ENCODE measurements at places on chromosomes 12 and 14.
A peak's percentile ranks its signal among the peaks of the same experiment; 100 is the strongest.

DNA sequence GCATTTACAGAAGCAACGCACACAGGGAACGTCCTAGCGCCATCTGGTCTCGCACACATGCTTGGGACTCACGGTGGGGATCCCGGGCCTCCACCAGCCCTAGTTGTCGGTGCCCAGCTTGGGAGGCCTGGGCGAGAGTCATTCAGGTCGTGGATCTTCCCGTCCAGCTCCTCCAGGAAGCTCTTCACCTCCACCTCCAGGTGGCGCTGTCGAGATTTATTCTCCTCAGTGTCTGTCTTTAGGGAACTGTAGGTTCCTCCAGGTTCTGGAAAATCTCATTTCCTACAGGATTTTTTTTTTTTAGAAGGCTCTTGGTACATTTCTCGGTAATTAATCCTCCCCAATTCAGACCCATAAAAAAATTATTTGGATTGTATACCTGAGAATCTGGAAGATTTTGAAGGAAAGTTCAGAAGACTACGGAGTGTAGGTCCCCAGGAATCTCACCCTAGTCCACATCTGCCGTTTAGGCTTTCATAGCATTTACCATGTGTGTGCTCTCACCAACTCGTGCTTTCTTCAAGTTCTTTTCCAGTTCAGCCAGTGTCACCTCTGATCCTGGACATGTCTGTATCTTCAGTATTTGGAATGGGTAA, 910.0 kb downstream of the TMEM121 start:
- DNase-seq: no peak

DNA sequence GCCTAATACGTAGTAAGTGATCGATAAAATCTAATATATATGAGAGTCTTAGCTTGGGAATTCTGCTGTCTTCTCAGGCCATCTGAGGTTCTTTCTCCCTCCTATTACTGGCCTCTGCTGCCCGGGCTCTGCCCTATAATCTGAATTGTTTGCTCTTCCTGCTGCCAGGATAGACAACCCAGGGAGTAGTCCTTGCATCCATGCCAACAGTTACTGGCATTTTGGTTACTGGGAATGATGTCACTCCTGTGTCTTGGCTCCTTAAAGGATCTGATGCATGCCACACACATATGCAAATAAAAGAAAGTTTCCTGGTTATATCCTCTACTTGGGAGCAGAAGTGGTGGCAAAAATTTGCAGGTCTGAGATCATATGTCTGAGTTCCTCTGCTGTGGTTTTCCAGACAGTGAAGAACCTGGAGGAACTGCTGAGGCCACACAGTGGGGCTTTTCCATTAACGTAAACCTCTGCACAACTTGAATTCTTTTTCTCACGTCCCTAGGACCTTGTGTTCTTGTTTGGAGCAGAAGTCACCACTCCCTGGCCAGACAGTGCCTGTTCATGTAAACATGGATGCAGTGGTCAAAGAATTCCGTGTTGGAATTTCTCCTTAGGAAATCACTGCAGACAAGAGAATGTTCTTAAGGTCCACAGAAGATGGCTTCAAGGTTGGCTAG, 320.6 kb upstream of the TBX3 start:
- DNase-seq: no peak

GRCh38 chr14:33039311-33039710, 100.6 kb downstream of the NPAS3 start:
- DNase-seq: no peak

DNA sequence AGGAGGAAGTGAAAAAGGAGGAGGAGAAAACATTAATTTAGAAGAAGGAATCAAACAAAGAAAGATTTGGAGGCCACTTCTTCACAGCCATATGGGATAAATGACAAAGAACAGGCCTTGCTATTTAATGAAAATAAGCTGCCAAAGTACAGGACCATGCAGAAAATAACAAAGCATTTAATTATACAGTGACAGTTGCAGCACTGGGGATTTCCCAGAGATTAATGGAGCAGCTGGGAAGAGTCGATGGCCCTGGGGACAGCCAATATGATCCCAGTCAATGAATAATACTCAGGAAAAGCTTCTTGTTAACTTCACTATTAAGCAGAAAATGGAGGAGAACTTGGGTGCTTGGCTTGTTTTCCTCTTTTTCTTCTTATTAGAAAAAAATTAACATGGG, 34.6 kb downstream of the RERG start:
- no peak for DNase-seq

- no peak for DNase-seq
Observed at GRCh38 chr12:117890137-117890536, 78.7 kb downstream of the KSR2 start.

GRCh38 chr12:58819345-58819744, 101.0 kb downstream of the LRIG3 start:
- DNase-seq: no peak

DNA sequence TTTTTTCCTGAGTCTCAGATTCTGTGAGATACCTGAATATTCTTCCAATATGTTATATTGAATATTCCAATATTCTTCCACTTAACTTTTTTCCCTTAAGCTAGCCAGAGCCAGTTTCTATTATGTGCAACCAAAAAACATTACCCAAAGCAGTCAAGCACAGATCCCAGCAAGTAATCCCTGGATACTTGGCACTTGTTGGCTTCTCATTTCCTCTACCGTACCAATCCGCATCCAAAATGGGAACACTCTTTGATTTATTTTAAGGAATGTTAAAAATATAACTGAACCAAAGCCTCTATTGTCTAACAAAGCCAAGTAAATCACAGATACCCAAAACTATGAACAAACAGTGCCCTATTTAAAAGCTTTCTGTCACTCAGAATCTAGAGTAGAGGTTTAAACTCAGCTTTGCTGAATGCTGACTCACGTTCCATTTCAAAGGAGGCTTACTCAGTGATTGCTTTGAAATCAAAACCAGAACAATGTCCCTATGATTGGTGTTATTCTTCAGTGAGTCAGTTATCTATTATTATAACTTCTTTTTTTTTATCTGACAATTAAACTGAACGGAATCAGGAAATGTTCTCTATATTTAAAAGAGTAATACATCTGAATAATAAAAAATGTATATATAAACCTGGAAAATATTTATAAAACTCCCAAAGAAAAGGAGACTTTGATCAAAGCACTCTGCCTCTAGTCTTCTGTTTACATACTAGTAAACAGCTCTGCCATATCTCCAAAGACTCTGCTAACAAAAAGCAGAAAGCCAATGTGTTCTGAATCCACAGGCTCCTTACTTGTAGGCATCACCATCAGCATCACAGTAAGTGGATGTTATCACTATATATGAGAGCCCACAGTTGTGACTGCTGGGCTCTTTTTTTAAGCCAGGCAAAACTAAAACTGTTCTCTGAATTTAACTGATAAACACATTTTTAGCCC, 360.8 kb downstream of the CCDC91 start:
- no peak for DNase-seq

DNA sequence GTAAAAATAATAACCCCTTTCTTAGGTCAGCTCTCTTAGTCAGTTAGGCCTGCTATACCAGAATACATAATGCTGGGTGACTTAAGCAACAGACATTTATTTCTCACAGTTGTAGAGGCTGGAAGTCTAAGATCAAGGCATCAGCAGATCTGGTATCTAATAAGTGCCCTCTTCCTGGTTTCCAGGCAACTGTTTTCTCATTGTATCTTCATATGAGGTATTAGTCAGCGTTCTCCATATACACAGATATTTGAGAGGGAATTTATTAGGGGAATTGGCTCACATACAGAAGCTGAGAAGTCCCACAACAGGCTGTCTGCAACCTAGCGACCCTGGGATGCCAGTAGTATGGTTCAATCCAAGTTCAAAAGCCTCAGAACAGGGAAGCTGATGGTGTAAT, 896.0 kb downstream of the GALC start:
- DNase-seq: no peak

- no peak for DNase-seq
Observed at GRCh38 chr14:101133068-101133467, 229.5 kb upstream of the RTL1 start.

- DNase-seq: no peak
Observed at GRCh38 chr12:30019366-30020140, 235.8 kb upstream of the TMTC1 start.

- DNase-seq: no peak
Observed at GRCh38 chr12:112777387-112778310, 13.9 kb upstream of the RPH3A start.

DNA sequence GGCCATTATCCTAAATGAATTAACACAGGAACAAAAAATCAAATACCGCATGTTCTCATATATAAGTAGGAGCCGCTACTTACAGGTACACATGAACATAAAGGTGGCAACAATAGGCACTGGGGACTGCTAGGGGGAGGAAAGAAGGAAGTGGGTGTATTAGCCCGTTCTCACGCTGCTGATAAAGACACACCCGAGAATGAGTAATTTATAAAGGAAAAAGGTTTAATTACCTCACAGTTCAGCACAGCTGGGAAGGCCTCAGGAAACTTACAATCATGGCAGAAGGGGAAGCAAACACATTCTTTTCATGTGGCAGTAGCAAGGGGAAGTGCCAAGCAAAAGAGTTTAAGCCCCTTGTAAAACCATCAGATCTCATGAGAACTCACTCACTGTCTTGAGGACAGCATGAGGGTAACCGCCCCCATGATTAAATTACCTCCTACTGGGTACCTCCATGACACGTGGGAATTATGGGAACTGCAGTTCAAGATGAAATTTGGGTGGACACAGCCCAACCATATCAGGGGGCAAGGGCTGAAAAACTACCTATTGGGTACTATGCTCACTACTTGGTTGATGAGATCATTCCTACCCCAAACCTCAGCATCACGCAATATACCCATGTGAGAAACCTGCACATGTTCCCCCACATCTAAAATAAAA, 16.4 kb upstream of the MIA2 start:
- no peak for DNase-seq

- no peak for DNase-seq
Observed at GRCh38 chr14:23321572-23322547, 603 bp downstream of the PABPN1 start.

DNA sequence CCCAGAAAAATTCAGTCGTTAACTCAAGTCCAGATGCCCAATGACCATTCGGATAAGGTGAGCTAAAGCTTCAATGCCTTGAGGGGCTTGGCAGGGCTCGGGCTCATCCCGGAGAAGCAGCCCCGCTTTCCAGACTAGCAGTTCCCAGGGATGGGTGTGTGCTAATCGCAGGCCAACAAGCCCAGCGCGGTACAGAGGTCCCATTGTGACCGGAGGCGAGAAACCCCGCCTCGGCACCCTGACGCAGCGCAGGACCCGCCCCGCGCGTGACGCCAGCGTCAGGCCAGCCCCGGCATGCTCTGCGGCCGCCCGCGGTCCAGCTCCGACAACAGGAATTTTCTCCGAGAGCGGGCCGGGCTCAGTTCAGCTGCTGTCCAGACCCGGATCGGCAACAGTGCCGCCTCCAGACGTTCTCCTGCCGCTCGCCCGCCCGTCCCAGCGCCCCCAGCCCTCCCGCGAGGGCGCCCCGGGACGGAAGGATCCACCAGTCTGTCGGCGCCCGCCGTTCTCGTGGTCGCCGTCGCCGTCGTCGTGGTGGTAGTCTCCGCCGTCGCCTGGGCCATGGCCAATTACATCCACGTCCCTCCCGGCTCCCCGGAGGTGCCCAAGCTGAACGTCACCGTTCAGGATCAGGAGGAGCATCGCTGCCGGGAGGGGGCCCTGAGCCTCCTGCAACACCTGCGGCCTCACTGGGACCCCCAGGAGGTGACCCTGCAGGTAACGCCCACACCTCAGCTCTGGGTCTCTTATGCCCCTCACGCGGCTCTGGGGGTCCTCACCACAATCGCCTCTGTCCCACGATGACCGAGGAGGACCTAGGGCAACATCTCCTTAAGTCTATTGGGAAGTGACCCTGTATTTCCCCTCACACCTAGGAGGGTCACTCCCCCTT, at the start of gene ETNK1:
Gene ETNK1, plus strand, starts transcription at position 302 of the 892 bp plus-strand sequence. Its CDS starts 260 bp downstream, at position 562.
- DNase-seq: peak; percentile 95

DNA sequence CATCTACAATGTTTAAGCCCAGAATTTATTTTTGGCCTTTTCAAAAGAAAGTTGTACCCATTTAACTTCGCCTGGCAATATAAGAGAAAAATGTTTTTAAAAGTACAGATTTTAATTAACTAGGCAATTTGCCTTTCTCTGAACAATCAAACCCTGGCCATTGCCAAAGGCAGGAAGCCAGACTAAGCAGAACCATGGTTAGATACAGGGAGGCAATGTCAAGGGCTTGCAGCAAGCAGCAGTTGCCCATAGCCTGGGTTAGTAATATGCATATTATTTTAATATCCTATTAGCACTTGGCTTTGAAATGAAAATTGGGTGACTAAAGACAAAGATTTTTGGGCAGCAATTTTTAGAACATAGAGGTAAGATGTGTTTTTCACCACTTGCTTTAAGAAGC, 51.1 kb upstream of the FRMD6 start:
- no peak for DNase-seq

GRCh38 chr14:36683083-36683724, 21.5 kb downstream of the PAX9 start:
- no peak for DNase-seq

DNA sequence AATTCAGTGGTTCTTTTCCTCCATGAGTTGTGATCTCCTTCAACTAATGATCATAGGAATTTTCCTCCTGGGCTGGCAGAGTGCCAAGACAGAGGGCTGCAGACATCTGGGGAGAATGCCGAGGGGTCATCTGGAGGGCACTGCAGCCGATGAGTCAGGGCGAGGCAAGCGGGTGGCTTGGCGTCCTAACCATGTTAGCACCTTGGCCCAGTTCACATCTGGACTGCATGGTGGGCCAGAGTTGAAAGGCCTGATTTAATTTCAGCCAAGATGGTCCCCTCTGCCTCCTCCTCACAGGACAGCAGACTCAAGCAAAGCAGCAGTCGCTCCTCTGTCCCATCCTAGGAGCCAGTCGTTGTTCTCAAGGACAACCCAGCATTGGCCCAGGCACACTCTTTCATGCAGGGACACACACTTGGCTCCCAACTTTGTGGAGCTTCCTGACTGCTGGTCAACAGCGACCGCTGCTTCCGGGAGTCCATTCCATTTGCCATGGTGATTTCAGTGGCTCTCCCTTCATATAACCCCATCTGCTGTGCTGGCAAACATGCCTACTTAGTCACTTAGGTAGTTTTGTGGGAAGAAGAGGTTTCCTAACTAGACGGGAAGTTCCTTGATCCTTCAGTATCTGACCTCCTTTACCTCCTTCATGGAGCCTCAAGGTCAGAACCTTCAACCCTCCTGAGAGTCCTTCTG, 161.8 kb downstream of the TTC8 start:
- no peak for DNase-seq

DNA sequence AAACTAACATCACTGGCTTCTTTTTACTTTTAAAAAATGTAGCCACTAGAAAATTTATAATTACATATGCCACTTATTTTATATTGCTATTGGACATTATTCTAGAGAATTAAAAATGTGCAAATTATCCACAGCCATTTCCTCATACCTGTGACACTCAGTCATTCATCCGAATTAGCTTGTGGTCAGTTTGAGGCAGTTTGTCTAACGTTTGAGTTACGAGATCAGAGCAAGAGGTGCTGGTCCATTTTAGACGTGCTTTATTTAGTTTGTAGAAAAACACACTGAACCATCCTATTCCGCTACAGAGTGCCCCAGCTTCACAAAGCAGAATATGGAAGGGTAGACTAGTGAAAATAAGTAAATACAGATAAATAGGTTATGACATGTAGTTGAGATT, 513.0 kb downstream of the NRXN3 start:
- DNase-seq: no peak

Measured in right lung (tissue), 10 donors.